ENCODE measurements at places on chromosomes 3 and 15. TPM values are rescaled to one million over a fixed set of nuclear protein-coding genes. Genes with fewer than 3 reads are reported as not detected.
A peak's percentile ranks its signal among the peaks of the same experiment; 100 is the strongest.

GRCh38 chr3:123110976-123111615, 44.3 kb downstream of the PDIA5 start:
- no peak for DNase-seq

DNA sequence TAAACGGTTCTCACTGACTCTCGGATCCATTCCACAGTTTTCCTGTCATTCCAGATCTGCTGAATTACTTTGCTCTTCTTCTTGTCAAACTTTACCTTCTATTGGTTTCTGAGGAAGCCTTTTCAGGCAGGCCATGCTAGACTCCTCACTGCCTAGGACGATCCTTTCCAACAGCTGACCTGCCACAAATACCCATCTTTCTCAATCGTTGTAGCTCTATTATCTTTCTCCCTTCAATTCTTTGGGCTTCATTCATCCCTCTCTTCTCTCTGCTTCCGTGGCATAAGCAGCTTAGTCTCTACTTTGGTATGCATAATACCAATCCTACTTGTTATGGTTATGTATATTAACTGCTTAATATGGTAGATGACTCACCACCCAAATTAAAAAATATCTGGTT, 421.8 kb downstream of the NLGN1 start:
- no peak for DNase-seq

DNA sequence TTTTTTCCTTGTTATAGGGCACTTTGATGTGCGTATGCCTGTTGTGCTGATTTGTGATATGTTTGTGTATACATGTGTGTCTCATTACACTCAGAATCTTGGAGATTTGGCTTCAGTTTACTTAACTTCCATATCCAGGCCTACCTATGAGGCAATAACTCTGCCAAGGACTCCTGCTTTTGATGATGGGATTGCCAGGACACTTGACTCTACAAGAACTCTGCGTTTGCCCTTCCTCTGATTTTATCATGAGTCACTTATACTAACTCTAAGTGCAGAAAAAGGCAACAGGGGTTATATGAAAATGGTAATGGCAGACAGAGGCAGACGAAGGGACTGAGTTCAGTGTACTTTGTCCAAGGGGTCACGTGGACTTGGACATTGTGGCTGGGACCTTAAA, 33.6 kb downstream of the MCTP2 start:
- DNase-seq, result no peak

GRCh38 chr3:15436246-15436645, 8.8 kb downstream of the EAF1 start:
- no peak for DNase-seq

The P2RY14 gene
- 0.51 TPM for total RNA-seq

GRCh38 chr3:98596087-98596486, 2.7 kb upstream of the CPOX start:
- DNase-seq, result no peak

- DNase-seq, result peak; percentile 7
Measured at GRCh38 chr3:138397983-138398382, 36.4 kb upstream of the ESYT3 start.

DNA sequence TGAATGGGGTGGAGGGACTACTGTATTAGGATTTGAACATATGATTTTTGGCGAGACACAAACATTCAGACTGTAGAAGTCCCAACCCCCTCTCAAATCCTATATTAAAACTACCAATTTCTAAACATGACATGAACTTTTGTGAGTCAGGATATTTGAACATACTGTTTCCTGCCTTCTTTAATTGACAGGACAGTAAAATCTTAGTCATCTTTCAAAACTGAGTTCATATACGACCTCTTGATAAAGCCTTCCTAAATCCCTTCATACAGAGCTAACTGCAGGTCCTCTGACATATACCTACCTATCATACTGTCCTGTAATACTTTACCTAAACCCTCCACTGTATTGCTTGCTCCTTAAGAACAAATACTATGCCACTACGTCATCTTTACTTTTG, 23.5 kb downstream of the ALDH1A2 start:
- no peak for DNase-seq

DNA sequence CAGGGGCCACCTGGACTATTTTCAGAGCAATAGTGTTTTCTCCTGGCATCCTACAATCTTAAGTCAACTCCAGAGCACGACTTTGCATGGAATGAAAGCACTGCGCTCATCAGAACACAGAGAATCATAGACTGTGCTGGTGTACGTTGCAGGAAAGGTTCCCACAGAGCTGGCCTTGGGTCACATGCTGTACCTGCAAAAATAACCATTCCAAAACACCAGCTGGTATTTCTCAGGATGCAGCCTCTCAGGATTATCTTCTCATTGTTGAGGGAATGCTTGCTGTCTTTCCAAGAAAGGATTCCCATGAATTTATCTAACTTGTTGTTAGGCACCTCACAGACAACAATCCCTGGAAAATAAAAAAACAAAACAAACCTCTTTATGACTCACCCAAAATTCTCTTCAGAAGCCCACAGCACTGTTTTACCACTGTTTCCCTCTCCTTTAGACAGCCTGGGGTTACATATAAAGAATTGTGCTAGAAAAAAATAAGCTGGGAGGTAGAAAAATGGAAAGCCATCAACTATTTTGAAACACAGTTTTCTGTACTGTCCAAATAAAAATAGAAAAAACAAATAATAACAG, 131.7 kb downstream of the ATP8B4 start:
- DNase-seq, result no peak

- no peak for DNase-seq
Measured at GRCh38 chr3:195372220-195372619, 70.6 kb downstream of the ACAP2 start.

GRCh38 chr3:43764056-43764455, 73.3 kb downstream of the ABHD5 start:
- no peak for DNase-seq

DNA sequence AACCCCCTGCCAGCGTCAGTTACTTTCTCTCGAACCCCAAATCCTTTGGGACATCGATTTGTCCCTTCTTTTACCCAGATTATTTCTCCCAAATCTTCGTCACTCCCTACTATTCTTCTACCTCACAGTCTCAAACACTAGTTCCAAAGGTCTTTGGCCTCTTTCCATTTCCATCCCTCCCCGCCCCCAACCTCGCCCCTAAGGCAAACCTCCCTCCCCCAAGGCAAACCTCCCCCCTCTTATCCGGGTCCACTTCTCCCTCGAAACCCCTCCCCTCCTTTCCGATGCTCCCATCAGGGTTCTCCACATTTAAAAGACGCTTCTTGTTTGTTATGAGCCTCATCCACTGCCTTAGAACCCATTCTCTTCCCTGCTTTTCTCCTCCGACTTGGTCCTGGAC, 583 bp downstream of the EAF1 start:
- DNase-seq, result no peak

The KBTBD13 gene
- not detected for total RNA-seq

DNA sequence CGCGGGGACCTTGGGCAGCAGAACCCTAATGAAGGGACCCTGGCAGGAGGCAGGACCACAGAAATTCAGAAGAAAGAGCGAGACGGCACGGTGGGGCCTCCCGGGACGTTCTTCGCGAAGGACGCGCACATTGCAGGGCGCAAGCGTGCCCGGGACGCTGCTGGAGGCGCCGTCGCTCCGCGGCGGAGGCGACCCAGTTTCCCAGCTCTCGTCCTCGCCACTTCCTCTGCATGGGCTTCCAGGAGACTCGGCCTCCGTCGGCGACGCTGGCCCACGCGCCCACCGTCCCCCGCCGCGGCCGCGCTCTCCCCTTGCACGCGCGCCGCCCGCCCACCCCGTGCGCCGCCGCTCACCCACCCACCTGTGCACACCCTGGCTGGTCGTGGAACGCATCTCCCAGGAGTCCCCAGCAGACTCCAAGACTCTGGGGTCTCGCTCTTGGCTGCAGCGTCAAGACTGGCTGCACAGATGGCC, 31.8 kb upstream of the SMAD3 start:
- no peak for DNase-seq

The ALDH1L1 gene
- not detected for total RNA-seq

The CKMT1B gene
- 0.41 TPM for total RNA-seq

- peak; percentile 77 for DNase-seq
Measured at GRCh38 chr3:72665701-72666446, 182.4 kb downstream of the SHQ1 start.

DNA sequence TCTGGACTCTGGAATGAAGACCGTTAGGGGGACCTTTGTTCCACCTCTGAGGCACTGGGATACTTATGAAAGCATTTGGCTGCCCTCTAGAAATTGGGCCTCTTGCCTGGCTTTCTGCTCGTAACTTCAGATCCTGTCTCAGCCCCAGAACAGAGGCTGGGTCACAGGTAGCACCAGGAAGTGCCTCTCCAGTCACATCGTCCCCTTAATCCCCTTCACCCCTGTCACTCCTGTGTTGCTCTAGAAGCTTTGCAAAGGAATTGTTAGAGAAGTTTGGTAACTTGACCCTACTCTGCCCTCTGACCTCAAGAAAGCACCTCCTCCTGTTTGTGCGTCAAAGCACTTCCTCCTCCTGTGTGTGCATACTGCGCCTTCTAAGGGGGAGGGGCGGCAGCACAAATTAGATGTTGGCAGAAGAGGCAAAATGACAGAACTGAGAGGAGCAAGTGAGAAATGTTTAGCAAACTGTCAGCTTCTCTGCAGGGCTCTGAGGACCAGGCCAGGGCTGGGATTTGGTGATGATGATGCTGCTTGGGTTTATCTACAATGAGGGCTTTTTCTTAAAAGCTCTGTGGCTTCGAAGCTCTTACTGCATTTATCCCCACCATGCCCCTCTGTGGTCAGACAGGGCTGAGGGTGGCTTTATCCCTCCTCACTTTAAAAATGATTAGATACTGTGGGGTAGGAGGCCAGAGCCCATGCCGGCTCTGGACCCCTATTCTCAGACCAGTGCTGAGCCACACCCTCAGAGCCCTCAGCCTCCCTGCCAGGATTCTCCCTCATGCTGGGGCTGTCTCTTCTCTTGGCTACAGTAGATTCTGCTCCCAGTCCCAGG, 76.2 kb downstream of the LARS2 start:
- DNase-seq, result peak; percentile 65

The AP3B2 gene
- 0.16 TPM for total RNA-seq

DNA sequence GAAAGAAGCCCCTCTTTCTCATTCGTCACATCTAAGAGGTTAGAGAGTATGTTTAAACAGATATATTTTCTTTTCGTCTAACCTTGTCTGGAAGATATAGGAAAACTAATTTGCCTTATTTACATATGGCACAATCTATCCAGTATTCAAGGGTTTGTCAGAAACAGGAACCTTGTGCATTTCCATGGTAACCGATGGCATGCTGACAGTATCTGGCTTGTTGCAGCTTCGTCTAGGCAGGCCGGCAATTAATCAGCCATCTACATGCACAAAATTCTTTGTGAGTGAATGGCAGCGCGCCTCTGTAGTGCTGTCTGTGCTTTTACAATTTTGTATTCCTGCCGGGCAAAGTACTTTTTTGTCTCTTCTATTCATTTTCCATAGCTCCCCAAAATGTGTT, 294.0 kb upstream of the SOX2 start:
- no peak for DNase-seq

The GOLGA8Q gene
- not detected for total RNA-seq

DNA sequence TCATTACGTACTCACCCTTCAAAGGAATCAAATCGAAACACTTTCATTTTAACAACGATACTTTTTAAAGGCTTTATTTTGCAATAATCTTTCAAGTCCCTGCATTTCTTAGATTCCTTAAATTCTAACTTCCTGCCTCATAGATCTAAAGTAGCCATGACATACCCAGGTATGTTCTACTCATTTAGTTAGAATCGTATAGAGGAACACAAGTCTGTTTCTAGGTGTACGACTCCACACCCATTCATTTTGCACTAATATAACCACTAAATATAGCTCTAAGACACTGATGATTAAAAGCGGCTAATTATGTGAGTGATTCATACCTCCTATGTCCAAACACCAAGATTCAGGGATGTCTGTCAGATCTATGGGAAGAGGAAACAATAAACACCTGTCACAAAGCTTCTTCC, 1.3 kb downstream of the ATP13A3 start:
- no peak for DNase-seq

DNA sequence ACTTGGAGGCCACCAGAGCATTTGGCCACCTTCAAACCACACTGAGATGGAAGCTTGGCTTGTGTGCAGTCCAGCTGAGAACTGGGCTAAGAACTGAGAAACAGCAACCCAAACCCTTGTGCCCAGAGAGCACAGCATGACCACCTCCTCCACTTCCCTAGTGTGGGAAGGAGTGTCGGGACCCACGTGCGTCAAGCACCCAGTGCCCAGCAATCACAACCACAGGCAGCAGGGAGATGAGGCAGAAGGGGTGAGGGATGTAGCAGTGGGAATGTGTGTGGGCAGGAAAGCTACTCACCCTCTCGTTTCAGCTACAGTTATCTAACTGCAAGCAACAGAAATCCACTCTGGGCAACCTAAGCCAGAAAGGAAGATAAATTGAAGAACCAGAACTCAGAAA, 25.0 kb upstream of the RFTN1 start:
- no peak for DNase-seq

The FNDC3B gene
- 10.6 TPM for total RNA-seq

DNA sequence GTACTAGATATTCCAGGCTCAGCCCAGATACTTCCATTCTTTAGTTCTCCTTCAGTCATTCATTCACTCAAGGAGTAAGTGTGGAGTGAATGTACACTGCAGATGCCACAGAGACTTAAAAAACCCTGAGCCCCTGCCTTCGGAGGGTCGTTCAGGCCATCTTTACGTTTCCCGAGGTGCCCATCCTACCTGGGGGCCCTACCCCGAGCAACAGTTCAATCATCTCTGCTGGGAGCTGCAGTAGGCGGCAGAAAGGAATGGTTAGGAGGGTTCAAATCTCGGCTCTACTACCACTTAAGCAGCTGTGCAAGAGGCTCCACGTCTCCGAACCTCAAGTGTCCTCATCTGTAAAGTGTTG, 613 bp downstream of the SEC13 start:
- DNase-seq, result no peak

The EDC3 gene
- 44.1 TPM for total RNA-seq

The SELENOT gene
- total RNA-seq, result 89.8 TPM

DNA sequence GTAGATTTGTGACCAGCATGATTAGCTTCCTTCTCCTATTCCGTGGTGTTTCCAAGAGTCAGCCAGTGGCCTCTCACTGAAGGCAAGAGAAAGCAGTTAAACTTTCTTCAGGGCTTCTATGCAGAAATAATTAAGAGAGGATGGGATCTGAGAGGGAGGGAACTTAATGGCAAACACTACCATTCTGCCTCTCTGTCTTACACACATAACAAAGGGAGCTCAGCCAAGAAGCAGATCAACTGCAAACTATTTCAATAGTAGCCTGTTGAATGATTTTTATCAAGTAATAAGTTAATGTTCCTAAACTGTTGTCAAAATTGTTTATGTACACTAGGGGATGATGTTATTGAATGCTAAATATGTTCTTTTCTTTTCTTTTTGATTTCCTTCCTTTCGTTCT, 11.8 kb downstream of the OXSR1 start:
- DNase-seq, result no peak

- DNase-seq, result no peak
Measured at GRCh38 chr3:6805236-6805635, 55.7 kb upstream of the GRM7 start.

The TRIM59 gene
- 27.8 TPM for total RNA-seq

DNA sequence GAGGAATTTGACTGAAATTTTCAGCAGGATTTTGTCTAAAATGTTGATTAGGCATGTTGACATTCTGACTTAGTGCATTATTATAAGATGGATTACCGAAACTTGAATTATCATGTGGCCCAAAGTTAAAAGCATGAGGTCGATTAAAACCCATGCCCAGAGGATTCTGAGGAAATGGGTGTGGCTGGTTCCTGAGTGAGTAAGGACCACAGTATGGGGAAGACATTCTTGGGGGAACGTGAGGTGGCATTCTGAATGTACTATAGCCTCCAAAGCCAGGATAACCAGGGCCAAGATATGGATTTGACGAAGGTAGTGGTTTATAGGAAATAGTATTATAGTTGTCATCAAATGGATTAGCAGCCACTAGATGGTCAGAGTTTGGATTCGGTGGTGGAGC, 38.7 kb upstream of the DNAAF4 start:
- no peak for DNase-seq
